ENCODE measurements at places on chromosomes 2 and 18. TPM values are rescaled to one million over a fixed set of nuclear protein-coding genes. Genes with fewer than 3 reads are reported as not detected.

Gene IL1A
- polyA plus RNA-seq = 0.25 TPM

Gene GRB14
- polyA plus RNA-seq = 3.0 TPM

Gene AQP12A
- polyA plus RNA-seq = not detected

Gene LRRTM1
- not detected for polyA plus RNA-seq

Gene MPP4
- 5.6 TPM for polyA plus RNA-seq

- DNase-seq = no peak
Measured at GRCh38 chr2:47516360-47517104, 113.6 kb downstream of the MSH2 start.

- no peak for DNase-seq
Measured at GRCh38 chr2:69018678-69019095, 5.7 kb downstream of the ANTXR1 start.

DNA sequence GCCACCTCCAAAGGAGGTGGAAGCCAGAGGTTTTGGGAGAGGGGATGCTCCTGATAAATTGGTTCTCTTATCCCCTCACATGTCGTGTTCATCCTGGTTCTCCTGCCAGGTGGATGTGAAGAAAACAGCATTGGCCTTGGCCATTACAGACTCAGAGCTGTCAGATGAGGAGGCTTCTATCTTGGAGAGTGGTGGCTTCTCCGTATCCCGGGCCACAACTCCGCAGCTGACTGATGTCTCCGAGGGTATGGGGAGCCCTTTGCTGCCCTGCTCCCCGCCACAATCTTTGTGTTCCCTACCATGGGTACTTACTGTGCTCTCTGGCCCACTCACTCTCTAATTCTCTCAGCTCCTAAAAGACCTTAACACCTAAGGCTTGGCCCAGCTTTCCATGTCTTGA is 3.5 kb downstream of the RETREG2 start:
- no peak for DNase-seq

GRCh38 chr18:79542876-79543750 is 136.5 kb upstream of the CTDP1 start:
- DNase-seq = no peak

DNA sequence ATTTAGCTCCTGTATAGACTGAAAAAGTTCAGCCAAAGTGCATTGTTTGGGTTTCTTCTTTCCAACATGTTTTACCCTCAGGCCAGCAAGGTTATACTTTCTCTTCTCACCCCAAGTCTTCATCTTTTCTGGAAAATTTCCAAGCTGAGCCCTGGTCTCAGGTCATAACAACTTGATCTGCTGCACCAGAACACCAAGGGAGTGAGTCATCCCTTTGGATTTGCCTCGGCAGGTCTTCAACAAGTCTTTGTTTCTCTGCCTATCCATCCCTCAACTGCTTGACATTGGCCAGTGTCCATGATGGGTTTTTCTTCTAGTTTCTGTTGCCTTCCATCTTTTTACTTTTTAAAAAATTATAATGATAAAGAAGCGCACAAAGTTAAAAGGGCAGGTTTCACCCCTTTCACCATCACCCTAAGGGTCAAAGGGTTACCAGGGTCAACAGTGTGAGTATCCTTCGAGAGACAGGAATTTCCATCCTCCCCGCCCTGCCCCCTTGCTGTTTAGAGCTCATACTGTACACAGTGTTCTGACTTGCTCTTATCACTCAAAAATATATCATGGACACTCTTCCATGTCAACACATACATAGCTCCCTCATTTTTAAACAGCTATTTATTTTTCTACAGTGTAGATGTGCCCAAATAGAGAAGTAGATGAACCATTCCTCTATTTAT is 5.7 kb upstream of the SPATS2L start:
- peak; percentile 23 for DNase-seq

DNA sequence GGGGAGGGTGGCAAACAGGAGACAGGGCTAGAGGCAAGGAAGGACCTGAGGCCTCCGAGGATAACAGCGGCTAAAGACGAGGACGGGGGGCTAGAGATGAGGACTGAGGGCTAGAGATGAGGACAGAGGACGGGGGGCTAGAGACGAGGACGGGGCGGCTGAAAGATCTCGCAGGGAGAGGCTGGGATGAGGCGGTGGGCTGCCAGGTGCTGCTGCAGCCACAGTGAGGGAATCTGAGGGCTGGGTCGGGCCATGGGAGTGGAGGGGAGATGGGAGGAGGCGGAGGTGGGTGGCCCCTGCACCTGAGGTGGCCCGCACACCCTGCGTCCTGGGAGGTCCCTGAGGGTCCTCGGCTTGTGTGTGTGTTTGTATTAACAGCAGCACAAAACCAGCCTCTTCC is 350.2 kb upstream of the SALL3 start:
- no peak for DNase-seq

- peak; percentile 25 for DNase-seq
Measured at GRCh38 chr2:176156807-176157498, at the start of gene HOXD3. HOXD3 (plus strand) TSS chr2:176157307; CDS start chr2:176169115, 11,808 bp downstream.

DNA sequence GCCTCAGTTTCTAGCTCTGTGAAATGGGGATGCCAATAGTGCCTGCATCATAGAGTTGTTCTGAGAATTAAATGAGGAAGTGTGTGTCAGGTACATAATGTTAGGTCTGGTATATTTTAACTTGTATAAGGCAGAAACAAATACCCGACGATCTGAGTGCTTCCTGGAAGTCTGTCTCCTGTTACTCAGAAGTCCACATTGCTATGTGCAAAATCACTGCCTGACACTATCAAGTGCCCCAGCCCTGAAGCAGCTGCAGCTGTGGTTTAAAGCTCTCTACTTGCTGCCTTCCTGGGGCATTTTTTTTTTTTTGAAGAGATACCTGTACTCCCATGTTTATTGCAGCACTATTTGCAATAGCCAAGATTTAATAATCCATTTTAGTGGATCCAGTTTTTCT is 125.3 kb downstream of the SLC4A3 start:
- DNase-seq = no peak

GRCh38 chr2:163252199-163252598 is 413.6 kb upstream of the KCNH7 start:
- DNase-seq = no peak

All from endothelial cell of umbilical vein (primary cell).